ENCODE measurements at places on chromosomes 3 and 15. TPM values are rescaled to one million over a fixed set of nuclear protein-coding genes. Genes with fewer than 3 reads are reported as not detected.

MST1R gene
- 1.2 TPM for polyA plus RNA-seq

DNASE1L3 gene
- 17.2 TPM for polyA plus RNA-seq

MORC1 gene
- 0.83 TPM for polyA plus RNA-seq

C3orf80 gene
- polyA plus RNA-seq: 0.22 TPM

ABI3BP gene
- polyA plus RNA-seq: 23.0 TPM

TICRR gene
- polyA plus RNA-seq: 8.4 TPM

TRH gene
- polyA plus RNA-seq: 0.43 TPM

HESX1 gene
- polyA plus RNA-seq: 4.8 TPM

CDCP1 gene
- polyA plus RNA-seq: 2.0 TPM

ATP2B2 gene
- polyA plus RNA-seq: 0.48 TPM

MYZAP gene
- 8.5 TPM for polyA plus RNA-seq
